Cerebellar nuclear complex (tissue), 1 donor: ENCODE measurements at places on chromosomes 4 and X.

- no peak for DNase-seq
Measured at GRCh38 chrX:48751343-48751742, 10.2 kb upstream of the GLOD5 start.

DNA sequence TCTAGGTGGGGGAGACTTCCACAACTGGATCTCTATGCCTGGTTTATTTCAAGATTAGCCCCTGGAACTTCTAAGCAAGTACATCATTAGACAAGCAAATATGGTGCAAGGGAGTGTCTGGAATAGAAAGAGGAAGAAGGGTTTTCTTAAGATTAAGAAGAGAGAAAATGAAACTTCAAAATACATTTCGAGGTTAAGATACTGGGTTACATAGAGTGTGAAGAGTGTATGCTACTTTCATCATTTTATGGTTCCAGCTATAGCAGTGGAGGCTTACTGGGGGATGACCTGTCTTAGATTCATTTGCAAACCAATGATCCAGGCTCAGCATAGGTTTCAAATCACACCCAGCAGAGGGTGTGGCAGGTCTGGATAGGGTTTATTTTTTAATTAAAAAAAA is 144.4 kb upstream of the GATB start:
- DNase-seq = no peak

GRCh38 chr4:156098805-156099204 is 145.1 kb upstream of the CTSO start:
- no peak for DNase-seq

GRCh38 chrX:148380650-148381561 is 119.5 kb upstream of the AFF2 start:
- DNase-seq = no peak

- DNase-seq = no peak
Measured at GRCh38 chr4:40702800-40703151, 47.0 kb upstream of the NSUN7 start.
